Renal pelvis (tissue), 12 donors: ENCODE measurements at places on chromosomes 4 and X.

GRCh38 chr4:158459085-158459820 lies 62.4 kb upstream of the RXFP1 start:
- DNase-seq: no peak

DNA sequence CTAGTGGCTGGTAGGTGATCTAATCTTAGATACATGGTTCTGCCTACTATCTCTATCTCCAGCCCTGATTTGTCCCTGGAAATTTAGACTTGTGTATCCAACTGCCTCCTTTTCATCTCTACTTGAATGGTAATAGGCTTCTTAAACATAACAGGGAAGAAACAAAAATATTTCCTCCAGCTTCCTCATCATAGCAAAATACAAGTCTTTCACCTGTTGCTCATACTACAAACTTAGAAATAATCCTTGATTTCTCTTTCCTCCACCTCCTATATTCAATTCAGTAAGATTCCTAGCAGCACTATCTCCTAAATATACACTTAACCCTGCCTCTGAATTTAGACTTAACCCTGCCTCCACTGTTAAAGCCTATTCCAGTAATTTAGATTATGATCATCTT lies 373.3 kb upstream of the ACTRT1 start:
- no peak for DNase-seq

GRCh38 chrX:17741123-17741511 lies 3.8 kb downstream of the SCML1 start:
- no peak for DNase-seq

DNA sequence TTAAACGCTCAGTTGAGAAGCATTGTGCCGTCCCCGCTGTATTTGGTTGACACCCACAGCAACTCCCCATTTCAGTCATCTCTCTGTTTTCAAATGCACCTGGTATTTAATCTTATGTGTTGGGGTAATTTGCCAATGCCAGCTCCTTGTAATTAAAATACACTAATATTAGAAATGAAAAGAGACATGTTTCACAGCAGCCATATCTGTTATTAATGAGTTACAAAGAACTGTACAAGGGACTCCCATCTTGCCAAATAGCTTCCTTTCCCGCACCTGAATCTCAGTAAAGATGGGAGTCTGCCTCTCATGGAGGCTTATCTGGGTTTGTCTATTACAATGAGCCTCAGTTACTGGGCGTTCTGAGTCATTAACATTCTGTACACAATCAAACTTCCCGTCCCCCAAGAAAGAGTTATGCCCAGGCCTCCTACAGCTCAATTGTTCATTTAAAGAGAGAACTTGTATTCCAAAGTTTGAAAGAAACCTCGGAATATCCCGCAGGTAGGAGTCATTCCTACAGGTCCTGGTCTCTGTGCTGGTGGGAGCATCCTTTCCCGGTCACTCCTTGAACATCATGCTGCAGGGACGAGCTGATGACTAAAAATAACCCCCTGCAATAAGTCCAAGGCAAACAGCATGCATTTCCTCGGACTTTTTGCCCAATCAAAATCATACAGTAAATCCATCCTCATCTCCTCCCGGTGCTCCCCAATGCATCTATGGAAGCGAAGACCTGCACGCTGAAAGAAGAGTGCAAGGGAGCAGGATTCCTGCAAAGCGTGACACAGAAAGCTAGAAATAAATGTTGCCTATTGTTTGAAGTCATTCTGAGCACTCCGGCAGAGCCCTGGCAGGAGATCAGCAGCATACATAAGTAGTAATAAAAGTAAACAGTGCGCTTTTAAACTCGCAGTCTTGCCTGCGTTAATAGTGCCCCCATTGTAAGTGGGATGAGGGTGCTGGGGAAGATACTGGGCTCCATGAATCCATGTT lies 926 bp downstream of the NDP start:
- no peak for DNase-seq

DNA sequence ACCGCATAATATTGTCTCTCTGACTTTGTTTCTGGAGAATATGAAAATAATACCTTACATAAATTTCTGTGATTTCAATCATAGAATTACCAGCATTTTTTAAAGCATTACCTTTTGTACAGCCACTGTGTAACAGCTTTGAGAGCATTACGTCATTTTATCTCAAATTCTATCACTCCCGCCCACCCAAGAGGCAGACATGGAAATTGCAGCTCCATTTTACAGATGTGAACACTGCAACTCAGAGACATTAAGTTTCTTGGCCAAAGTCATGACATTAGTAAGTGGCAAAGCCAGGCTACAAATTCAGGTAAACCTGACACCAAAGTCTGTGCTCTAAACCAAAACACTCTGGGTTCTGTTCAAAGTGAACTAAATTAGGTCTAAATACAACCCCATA lies 33.6 kb upstream of the KDR start:
- DNase-seq: no peak

GRCh38 chr4:150681063-150681462 lies 99.1 kb downstream of the MAB21L2 start:
- DNase-seq: no peak

DNA sequence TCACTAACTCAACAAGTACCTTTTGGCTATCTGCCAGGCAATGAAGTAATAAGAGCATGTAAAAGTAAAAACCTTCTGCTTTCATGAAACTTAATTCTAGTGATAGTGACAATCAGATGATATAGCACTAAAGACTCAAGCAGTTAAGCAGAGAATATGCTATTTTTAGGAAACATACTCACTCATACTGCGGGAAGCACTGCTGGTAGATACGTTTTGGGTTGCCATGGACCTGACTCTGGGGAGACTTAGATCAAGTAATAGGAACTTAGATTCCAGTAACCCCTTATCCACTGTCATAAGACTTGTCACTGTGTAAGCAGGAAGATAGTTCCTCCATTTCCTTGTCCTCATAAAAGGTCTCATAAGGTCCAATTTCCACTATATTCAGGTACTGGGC lies 386.3 kb downstream of the DMD start:
- DNase-seq: no peak

DNA sequence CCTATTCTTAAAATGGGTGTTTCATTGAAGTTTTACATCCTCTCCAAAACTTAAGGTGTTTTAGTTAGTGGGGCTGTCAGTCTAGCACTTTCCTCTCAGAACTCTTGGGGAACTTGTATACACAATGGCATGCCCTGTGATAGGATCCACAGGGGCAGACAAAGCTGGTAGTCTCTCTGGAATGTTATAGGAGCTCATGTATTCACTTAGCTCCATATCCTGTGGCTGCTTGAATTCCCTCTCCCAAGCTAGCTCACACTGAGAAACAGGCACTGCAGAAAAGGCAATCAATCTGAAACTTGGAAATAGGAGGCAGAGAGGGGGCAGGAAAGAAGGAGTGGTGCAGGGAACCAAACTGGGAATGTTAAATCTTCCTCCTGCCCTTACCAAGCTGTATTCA lies 26.3 kb upstream of the ARMCX2 start:
- no peak for DNase-seq

- DNase-seq: no peak
These were observed 6.2 kb upstream of the IQSEC2 start for GRCh38 chrX:53287493-53288138.

DNA sequence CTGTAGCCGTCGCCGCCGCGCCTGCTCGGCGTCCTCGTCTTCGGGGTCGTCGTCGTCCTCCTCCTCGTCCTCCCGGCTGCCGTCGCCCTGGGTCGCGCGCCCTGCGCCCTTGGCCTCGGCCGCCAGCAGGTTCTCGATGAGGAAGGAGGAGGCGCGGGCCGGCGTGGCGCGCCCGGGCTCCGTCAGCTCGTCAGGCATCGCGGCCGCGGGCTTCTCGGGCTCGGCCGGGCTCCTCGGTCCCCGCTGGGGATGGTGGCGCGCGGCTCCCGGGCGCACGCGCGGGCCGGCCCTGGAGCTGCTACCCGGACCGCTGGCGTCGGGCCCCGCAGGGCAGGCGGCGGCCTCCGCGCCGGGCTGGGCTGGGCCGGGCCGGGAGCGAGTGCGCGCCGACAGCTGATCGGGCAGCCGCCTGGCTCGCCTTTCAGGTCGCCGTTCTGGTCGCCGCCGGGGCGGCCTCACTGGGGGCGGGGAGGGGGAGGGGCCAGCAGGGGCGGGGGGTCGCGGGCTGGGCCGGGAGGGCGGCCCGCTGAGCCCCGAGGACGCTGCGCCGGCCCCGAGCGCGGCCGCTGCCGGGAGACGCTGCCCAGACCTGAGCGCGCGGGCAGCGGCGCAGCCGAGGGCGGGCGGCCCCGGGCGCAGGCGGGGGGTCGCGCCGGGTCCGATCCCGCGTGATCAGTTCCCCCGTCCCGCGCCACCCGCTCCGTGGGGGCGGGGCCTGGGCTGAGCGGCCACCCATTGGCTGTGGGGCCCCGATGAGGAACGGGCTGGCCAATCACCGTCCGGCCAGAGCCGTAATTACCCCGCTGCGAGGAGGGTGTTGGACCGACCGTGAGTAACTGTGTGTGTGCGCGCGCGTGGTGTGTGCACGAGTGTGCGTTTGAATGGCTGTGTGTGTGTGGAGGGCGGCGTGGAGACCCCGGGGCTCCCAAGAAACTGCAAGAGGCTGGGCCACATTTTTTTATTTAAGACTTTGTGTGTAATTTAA lies at the start of gene HMX1:
HMX1 (minus strand) TSS at position 423 of the 985 bp plus-strand sequence; CDS start at position 198, 225 bp downstream.
- peak; percentile 40 for DNase-seq

GRCh38 chrX:19986531-19986930 lies 4.3 kb downstream of the BCLAF3 start:
- DNase-seq: no peak

DNA sequence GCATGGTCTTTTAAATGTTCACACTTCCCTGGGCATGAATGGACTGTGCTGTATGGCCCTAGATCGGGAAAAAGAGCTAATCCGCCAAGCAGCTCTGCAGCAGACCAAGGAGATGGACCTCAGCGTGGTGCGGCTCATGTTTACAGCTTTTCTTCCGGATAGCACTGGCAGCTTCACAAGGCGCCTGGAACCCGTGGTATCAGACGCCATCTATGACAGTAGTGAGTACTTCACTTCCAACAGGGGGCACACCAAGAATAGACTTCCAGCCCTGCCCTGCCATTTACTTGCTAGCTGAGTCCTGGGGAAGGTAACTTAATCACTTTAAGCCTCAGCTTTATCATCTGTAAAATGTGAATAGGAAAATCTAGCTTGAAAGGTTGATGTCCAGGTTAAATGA lies 77.7 kb downstream of the NFKB1 start:
- no peak for DNase-seq

DNA sequence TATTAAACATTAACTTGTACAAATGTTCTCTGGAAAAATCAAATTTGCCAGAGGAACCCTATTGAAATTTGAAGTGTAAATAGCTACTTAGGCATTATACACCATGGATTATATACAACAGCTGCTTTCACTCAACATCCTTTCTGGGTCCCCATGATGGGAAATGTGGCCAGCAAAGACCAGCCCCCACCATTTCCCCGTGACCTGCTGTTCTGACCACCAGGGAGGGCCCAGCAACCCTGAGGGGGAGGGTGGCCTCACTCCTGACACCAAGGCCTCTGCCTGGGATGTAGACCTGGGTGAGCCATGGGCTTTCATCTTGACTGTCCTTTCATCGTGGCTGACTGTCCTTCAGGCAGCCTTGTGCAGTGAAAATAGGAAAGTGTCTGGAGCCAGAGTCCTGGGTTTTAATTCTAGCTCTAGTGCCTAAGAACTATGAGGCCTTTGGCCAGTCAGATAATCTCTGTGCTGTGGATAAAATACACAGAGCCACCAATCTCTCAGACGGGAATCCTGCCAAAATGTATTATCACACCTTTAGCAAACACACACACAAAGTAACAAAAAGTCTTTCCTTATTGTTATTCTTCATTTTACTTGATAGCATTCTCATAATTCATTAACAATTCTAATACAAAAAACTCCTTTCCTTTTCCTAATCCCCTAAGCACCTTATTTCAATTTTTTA lies 45.1 kb downstream of the NR3C2 start:
- peak; percentile 40 for DNase-seq

GRCh38 chrX:107541244-107541643 lies 87.1 kb upstream of the PRPS1 start:
- DNase-seq: no peak

- DNase-seq: no peak
These were observed 63.7 kb upstream of the FMR1 start for GRCh38 chrX:147847999-147848398.

DNA sequence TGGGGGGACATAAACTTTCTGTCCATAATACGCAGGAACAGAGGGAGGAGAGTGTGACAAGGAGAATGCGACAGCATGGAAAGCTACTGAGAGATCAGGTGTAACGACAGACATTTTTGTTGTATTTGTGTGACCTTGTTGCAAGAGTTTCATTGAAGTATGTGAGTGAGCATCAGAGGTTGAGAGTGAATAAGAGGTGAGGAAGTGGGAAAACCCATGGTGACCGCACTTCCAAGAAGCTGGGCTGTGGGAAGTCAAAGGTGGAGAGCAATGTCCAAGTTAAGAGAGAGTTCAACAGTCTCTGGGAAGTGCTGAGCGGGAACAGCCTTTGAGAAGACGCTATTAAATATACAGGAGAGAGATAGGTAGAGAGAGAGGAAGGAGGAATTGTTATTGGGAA lies 76.4 kb upstream of the PGRMC2 start:
- no peak for DNase-seq

GRCh38 chr4:3445829-3446545 lies 4.2 kb downstream of the HGFAC start:
- DNase-seq: no peak

DNA sequence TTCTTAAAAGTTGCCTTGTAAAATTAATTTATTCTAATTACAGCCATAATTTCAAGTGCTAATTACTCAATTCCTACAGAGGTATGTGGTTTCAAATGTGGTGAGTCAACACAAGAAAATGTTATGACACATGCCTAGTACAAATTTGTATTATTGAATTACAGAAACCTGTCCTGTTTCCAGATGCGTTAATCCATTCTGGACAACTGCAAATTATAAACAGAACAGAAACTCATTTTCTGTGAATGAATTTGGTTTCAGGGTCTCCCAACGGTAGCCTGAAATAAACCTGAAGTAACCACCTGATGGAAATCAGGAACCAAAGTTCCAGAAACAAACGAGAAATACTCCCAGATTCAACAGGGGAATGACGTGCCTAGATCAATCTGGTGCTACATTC lies 328.6 kb upstream of the F9 start:
- DNase-seq: no peak

DNA sequence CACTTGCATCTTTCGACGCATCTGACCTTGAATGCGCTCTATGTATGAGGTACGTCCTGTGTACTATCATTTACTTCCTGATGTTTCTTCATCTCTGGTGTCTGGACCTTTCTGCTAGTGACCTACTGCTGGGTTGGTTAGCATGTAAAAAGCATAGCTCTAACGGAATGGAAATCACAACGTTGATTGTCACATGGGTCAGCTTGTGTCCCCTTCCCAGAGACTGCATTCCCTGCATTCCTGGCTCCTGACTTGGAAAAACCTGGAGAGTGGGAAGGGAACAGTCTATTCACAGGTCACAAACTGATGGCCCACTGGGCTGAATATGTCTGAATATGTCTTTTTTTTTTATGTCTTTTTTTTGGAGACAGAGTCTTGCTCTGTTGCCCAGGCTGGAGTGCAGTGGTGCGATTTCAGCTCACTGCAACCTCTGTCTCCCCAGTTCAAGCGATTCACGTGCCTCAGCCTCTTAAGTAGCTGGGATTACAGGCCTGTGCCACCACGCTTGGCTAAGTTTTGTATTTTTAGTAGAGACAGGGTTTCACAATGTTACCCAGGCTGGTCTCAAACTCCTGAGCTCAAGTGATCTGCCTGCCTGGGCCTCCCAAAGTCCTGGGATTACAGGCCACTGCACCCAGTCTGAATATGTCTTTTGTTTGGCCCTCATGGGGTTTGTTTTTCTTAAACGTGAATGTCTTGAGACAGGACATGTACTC lies 16.3 kb downstream of the LONRF3 start:
- no peak for DNase-seq

GRCh38 chrX:12657881-12658280 lies 133.3 kb upstream of the PRPS2 start:
- DNase-seq: no peak
